ENCODE measurements at places on chromosomes 6 and 20. TPM values are rescaled to one million over a fixed set of nuclear protein-coding genes. Genes with fewer than 3 reads are reported as not detected.

The DZANK1 gene
- polyA plus RNA-seq = 0.78 TPM

The MUC22 gene
- under 0.01 TPM for polyA plus RNA-seq

The THEMIS gene
- 0.01 TPM for polyA plus RNA-seq

The IER3 gene
- 93.9 TPM for polyA plus RNA-seq

The ELOVL4 gene
- 0.07 TPM for polyA plus RNA-seq

GRCh38 chr6:148457137-148457842 lies 114.7 kb downstream of the SASH1 start:
- no peak for DNase-seq

- no peak for DNase-seq
Measured at GRCh38 chr6:24777227-24777626, 2.5 kb downstream of the GMNN start.

DNA sequence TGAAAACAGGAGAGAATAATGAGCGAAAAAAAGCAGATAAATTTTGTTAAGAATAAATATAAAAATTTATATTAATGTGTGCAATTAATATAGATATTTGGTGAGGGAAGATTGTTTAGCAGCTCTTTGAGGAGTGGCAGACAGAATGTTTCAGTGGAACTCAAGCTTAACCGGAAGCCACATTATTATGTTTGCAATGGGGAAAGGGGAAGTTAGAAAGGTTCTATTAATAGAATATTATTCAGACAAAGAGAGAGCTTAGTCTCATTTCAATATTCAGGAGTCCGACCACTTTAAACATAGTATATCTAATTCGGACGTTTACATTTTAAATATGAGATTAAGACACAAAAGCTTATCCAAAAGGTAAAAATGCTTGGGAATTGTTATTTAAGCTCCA lies 81.6 kb upstream of the KHDRBS2 start:
- DNase-seq = no peak

DNA sequence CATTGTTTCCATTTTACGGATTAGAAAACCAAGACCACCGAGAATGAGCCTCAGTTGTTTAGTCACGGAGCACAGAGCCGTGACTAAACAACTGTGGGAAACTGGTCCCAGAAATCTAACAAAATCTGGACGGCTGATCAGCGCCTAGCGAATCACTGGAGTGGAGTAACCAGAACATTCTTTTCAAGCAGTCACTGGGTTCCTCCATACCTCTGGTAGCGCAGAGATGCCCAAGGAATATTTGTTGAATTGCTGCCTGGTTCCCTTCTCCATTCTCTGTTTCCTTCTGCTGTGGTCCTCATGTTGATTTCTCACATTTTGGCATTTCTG lies 62.0 kb downstream of the GPX5 start:
- no peak for DNase-seq

- peak; percentile 87 for DNase-seq
Measured at GRCh38 chr20:31595654-31596411, 9.3 kb upstream of the ID1 start.

GRCh38 chr20:23120261-23120660 lies 34.1 kb upstream of the CD93 start:
- DNase-seq = no peak

Data from heart right ventricle (tissue), 16 donors.